ENCODE measurements at places on chromosomes 16 and 17.

GRCh38 chr16:79752396-79752795 lies 151.9 kb upstream of the MAF start:
- no peak for DNase-seq

- DNase-seq: no peak
These were observed 138.5 kb upstream of the CDH5 start for GRCh38 chr16:66227766-66228530.

DNA sequence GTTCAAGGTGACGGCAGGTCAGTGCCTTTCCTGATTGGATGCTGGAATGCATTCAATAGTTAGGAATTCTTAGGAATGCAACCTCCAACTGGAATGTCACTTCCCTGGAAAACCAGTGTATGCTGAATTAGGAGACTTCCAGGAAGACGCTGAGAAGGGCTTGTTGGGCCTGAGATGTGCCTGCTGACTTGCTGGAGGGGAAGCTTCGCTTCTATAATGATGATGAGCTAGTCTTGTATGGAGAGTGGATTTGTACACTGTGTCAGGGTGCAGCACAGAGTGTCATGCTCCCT lies 45.6 kb downstream of the SMPD3 start:
- no peak for DNase-seq

DNA sequence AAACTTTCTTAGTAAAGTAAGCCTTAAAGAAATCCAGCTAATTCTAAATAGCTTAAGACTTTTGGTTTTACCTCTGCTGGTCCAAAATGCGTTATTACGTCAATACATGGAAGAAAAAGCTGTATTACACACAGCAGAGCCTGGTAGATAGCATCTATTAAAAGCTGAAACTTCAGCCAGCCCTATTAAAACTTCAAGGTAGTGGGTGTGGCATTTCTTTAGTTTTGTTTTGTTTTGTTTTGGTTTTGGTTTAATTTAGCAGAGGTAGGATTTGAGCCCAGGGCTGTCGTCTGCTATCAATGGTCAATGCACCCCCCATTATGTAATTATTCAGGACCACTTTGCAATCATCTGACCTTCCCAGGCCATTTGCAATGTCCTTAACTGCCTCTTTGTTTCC lies 318.4 kb upstream of the MAF start:
- DNase-seq: no peak

GRCh38 chr17:74862108-74862901 lies 2.6 kb upstream of the GRIN2C start:
- peak; percentile 40 for DNase-seq

GRCh38 chr16:55706739-55707384 lies 51.1 kb downstream of the SLC6A2 start:
- DNase-seq: no peak

DNA sequence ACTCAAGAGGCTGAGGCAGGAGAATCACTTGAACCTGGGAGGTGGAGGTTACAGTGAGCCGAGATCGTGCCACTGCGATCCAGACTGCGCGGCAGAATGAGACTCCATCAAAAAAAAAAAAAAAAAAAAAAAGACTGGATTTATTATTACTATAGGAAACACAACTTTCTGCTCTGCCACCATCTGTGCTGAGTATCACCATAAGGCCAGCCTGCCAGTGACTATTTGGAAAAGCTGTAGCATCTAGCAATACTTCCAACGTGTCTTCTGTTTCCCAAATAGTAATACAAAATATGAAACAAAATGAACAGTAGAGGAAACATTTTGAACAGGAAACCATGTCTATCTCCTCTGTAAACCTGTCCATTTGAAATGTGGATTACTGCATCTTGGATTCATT lies 43.6 kb upstream of the CRYM start:
- DNase-seq: no peak

GRCh38 chr16:89786474-89787364 lies 29.7 kb downstream of the FANCA start:
- DNase-seq: no peak

GRCh38 chr17:36514856-36515255 lies 19.8 kb downstream of the MYO19 start:
- DNase-seq: no peak

GRCh38 chr17:10144982-10145381 lies 53.4 kb downstream of the GAS7 start:
- no peak for DNase-seq

DNA sequence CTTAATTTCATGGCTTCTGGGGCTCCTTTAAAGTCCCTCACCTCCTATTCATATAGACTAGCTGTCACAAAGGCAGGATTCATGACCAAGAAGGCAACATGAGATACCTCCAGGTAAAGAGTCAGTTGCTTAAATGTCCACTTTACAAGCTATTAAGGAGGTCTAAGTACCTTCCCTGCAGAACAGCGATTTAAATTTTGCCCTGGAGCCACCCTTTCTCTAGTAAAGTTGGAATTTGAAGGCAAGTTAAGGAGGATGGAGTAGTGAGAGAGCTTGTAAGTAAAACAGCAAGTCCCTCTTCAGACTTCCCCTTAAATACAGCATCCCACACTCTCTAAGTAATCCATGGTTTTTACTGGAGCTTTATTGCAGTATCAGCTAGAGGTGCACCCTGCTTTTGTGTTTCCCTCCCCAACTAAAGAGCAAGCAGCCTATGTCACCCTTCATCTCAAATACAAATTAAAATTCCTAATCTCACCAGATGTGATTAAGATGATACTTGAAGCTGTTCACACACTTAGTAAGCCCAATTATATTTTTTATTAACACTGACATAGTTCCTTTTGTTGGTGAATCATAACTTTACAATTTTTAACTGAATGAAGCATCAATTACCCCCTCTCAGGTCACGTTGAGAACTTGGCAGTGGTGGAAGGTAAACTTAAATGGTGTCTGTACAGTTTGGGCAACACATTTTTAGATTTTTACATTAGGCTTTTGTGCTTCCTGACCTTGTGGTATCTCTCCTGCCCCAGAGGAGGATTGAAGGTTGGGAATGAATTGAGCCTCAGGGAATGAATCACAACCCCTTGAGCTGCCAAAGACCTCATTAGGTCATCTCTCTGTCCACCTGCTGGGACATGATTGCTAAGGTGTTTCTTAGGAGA lies 108.9 kb downstream of the TANGO6 start:
- DNase-seq: no peak

DNA sequence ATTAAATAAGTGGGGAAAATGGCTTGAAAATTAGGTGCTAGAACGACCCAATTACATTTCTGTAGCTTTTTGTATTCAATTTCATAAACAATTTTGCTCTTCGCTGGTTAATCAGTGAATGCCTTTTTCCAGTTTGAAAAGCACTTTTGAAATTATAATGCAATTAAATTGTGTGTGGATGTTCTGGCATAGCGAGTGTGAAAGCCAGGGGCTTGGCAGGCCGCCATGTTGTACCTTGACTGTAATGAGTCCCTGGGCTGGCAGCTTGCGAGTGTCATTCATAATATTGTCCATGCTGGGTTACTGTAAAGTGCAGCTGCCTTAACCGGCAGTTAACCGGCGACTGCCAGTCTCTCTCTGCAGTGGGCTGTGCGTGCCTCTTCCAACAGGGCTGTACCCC lies 177.8 kb downstream of the CCDC182 start:
- DNase-seq: no peak

GRCh38 chr17:81959362-81960129 lies 1.4 kb downstream of the NOTUM start:
- peak; percentile 80 for DNase-seq

- DNase-seq: no peak
These were observed 742 bp upstream of the FBXO31 start for GRCh38 chr16:87384162-87384874.

DNA sequence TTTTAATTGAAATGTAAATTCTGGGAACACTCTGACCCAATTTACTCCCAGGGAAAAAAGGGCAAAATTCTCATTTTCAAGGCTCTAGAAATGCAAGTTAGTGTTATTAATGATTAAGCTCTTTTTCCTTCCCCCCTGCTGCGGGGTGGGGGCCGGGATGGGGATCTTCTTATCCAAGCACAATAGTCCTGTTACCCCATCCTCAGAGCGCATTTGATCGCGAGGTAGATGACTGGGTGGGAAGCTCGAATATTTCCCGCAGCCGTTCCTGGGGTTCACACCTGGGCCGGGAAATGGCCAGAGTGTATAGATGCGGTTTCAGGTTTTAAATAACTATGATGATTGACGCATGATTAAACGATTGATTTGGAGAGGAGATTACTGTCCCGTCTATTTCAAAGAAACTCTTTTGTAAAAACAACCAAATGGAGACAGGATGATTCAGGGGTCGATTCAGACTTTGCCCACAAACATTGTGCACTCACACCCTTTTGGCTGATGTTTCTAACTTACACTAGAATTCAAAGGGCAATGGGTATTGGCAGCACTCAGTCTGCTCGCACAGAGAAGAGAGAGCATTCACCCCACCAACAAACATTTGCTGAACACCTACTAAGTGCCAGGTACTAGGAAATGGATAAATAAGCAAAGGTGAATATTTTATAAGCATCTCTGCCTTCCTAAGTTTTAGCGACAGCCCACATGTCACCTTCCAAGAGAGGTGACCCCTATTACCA lies 55.0 kb downstream of the SALL1 start:
- no peak for DNase-seq

- DNase-seq: peak; percentile 15
These were observed 867 bp upstream of the LIMD2 start for GRCh38 chr17:63700528-63701455.

DNA sequence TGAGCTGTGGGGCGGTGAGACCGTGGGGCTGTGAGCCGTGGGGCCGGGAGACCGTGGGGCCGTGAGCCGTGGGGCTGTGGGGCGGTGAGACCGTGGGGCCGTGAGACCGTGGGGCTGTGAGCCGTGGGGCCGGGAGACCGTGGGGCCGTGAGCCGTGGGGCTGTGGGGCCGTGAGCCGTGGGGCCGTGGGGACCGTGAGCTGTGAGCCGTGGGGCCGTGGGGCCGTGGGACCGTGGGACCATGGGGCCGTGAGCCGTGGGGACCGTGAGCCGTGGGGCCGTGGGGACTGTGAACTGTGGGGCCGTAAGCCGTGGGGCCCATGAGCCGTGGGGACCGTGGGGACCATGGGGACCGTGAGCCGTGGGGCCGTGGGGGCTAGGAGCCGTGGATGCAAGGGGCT lies 24.6 kb upstream of the PVALEF start:
- DNase-seq: no peak

GRCh38 chr16:49858200-49859124 lies 2.5 kb upstream of the ZNF423 start:
- no peak for DNase-seq

- no peak for DNase-seq
These were observed 7.7 kb upstream of the ZNF652 start for GRCh38 chr17:49369760-49370159.

- no peak for DNase-seq
These were observed 204.2 kb upstream of the FOXF1 start for GRCh38 chr16:86306011-86306644.

GRCh38 chr17:77266213-77266612 lies 125.4 kb downstream of the SEC14L1 start:
- no peak for DNase-seq

GRCh38 chr16:21268236-21268635 lies 9.9 kb downstream of the CRYM start:
- DNase-seq: no peak

DNA sequence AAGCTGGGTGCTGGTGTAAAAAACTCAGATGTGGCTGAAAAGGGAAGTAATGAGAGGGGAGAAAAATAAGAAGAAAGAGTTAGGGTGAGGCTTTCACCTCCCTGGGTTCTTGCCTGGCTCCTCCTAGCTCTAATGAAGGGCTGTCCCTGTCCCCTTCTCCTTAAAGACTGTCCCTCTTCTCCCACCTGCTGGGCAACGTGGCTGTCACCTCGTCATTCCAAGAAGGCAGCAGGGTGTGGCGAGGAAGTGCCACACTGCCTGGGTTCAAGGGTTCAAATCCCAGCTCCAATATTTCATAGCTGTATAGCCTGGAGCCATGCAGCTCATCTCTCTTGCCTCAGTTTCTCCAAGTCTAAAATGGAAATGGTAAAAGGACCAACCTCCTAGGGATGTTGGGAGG lies 122.5 kb upstream of the CACNG5 start:
- no peak for DNase-seq

GRCh38 chr17:77328823-77329740 lies 188.3 kb downstream of the SEC14L1 start:
- no peak for DNase-seq

GRCh38 chr17:59004338-59005111 lies 102.2 kb downstream of the TRIM37 start:
- peak; percentile 22 for DNase-seq

GRCh38 chr17:81253358-81254131 lies 14.4 kb downstream of the NDUFAF8 start:
- peak; percentile 33 for DNase-seq

GRCh38 chr16:9092282-9092977 lies 986 bp downstream of the HAPSTR1 start:
- no peak for DNase-seq

All from stimulated activated CD4-positive, alpha-beta T cell treated with anti-CD3 and anti-CD28 coated beads, Interleukin-1b, Interleukin-23, amount 100 ng/mL, for 1 hour (primary cell).